Right renal pelvis (tissue), 4 donors: ENCODE measurements at places on chromosomes 1 and 21. TPM values are rescaled to one million over a fixed set of nuclear protein-coding genes. Genes with fewer than 3 reads are reported as not detected.

Gene CHI3L1
- 10.4 TPM for polyA plus RNA-seq

Gene NPHS2
- 480 TPM for polyA plus RNA-seq

Gene GJC2
- polyA plus RNA-seq = 0.68 TPM

Gene ZFYVE9
- 31.1 TPM for polyA plus RNA-seq

Gene CFHR4
- not detected for polyA plus RNA-seq

Gene FCER1G
- polyA plus RNA-seq = 15.2 TPM

Gene SRGAP2B
- 20.6 TPM for polyA plus RNA-seq

Gene TNFRSF14
- polyA plus RNA-seq = 18.8 TPM

Gene SAMD13
- 6.9 TPM for polyA plus RNA-seq

Gene UBL4B
- not detected for polyA plus RNA-seq

Gene C1orf122
- polyA plus RNA-seq = 30.3 TPM

Gene PEX11B
- polyA plus RNA-seq = 62.4 TPM
